ENCODE measurements at places on chromosomes 5 and 9.
A peak's percentile ranks its signal among the peaks of the same experiment; 100 is the strongest.

DNA sequence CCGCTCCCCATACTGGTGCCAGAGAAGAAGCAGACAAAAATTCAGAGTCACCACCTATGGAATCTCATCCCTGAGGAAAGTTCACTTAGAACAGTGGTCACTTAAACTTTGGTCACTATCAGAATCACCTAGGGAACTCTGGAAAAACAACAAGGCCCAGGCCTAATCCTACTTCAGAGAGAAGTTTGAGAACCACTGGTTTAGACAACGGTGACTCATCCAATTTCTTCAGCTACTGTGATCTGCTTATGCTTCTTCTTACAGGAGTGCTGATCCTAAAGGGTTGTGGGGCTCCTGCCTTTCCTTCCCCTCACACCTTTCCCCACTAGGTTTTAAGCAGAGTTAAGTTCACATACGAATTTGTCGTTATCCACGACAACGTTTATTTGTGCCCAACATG lies 194.7 kb upstream of the KLF4 start:
- no peak for DNase-seq

DNA sequence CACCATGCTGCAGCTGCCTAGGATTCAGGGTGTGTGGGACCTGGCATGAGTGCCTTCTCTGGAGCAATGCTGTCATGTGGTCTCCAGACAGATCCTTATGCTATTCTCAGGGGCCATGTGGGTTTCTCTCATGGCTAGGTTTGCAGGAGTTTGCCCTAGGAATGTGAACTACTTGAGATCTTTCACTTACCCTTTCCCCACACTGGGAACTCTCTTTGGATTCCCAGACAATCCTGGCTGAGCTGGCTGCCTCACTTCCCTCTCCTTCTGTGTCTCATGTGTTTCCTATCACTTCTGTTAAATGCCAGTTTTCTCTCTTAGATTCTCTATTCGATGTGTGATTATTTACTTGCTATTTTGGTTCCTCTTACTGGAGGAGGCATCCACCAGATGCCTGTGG lies 270.2 kb upstream of the RASA1 start:
- no peak for DNase-seq

DNA sequence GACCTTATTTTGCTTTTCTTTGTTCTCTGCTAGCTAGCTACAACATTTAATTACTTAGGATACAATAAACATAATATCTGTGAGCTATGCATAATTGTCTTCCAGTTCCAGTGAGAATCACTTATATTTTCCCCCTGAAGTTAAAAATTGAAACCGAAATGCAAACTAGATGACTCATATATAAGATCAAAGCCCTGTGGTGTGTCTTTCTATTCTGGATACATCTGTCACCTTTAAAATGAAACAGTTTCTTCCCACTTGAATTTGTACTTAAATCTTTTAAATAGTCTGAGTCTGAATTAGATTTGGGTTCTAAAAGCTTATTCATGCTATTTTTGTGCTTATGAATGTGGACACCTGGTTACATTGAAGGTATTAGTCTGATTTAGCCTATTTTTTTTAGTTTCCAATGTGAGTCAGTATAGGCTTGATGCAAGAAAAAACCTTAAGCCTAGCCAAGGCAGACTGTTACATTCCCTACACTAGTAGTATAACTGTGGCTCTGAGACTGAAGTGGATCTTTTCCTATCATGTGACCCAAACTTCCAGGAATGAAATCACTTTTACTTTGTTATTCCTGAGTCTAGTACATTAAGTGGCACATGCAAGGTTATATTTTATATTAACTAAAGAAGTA lies 703.5 kb upstream of the RGMB start:
- no peak for DNase-seq

DNA sequence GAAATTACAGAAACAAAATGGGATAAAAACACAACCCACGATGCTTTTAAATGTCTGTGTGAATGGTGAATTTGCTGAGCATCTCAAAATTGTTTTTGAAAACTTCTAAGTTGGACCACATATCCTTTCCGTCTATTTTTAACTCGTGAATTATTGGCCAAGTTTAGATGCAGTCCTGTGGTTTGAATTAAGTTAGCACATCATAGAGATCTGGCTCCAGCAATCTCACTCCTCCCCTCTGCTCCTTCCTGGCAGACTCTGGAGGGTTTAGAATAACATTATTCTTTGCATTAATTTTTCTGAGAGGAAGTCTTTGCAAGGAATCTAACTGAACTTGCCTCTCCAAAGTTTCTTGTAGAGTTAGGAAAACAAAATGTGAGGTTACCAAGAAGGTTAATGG lies 14.5 kb upstream of the ANKRD55 start:
- no peak for DNase-seq

GRCh38 chr5:108561416-108562204 lies 179.7 kb upstream of the FBXL17 start:
- DNase-seq: no peak

GRCh38 chr5:2217219-2217618 lies 334.5 kb upstream of the IRX4 start:
- DNase-seq: no peak

GRCh38 chr5:55577353-55578060 lies 42.7 kb upstream of the PLPP1 start:
- no peak for DNase-seq

DNA sequence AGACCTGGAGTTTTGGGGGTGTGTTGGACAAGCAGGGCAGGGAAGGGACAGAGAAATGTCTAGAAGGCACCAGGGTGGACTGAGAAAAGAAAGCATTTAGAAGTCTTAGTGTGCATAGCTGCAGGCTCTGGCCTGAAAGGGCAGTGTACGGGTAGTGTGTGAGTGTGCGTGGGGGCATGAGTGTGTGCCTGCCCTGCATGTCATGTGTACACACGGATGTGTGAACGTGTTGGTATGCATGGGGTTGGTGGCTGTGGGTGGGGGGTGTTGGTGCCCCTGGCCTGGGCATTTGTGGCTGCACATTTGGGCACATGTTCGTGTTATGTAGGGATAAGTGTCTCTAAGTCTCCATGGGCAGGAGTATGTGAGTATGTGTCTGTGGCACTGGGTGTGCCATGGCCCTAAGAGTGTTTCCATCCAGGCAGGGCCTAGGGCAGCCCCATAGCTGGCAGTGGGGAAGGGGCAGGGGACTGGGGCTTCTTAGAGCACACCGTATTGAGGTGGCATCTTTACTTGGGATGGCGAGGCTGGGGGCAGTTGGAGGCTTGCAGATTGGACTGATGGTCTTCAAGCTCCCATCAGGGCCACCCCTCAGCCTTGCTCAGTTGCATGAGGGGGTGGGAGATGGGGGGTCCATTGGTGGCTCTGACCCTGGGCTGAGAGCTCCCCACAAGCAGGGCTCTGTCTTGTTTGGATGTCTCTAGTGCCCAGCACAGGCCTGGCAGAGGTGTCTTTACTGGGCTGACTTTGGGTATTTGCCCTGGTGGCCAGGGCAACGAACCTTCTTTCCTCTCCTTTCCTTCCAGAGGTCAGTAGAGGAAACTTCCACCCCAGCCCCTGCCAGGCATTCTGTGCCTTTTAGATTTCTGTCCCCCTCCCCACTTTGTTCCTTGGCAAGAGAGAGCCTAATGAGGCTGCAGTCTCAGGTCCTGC lies 15.0 kb downstream of the PSD2 start:
- DNase-seq: no peak

- DNase-seq: no peak
These were observed 17.8 kb downstream of the DIMT1 start for GRCh38 chr5:62385816-62386400.

- no peak for DNase-seq
These were observed 1793.8 kb upstream of the WWC1 start for GRCh38 chr5:166497496-166498104.

DNA sequence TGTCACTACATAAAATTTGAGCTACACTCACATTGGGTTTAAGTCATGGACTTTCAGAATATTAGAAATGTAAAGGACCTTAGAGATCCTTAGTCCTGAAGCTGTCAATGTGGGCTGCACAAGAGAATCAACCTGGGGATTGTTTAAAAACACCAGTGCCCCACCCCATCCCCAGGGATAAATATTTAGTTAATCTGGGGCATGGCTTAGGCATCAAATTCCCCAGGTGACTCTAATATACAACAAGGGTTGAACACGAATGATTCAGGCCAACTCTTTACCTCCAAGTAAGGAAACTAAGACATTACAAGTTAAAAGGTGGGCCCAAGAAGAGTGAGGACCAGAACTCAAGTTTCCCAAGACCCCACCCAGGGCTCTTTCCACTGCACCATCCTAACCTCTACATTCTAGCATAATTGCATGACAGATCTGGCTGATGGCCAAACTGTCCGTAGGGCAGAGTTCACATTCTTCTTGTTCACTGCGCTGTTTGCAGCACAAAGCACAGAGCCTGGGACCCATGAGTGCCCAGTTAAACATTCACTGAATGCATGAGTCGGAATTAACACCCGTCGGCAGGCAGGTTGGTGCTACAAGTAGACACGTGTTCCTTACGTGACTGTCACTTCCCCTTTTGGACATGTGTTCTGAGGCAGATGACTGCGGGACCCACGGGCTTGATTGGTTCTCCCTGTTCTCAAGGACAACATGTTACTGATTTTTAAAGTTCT lies 25.2 kb downstream of the CYFIP2 start:
- no peak for DNase-seq

DNA sequence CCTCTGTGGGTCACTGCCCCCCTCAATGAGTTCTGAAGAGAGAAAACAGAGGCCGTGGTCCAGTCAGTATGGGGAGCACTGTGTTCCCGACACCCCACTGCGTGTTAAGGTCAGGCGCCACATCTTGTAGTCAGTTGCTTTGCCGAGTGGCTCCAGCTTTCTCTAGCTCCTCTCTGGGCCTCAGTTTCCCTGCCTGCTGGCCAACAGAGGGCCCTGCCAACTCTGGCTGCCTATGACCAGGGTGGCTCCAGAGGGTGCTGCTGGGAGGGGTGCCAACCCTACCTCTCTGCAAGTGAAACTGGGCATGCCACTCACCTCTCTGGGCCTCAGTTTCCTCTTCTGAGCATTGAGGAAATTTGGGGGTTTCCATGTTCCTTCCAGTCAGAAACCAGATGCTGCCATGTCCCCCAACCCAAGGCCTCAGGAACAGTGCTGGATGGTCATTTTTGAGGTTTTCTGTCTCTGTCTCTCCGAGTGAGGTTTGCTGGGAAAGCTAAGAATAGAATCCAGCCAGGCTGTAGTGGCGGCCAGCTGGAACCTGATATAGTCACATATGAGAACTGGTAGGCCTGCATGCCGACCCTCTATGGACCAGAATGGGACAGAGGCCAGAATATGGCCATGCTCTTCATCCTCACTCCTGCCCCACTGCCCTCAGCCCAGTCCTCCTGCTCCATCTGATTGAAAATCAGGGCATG lies 132.1 kb downstream of the PHF2 start:
- no peak for DNase-seq

- DNase-seq: no peak
These were observed 382.4 kb downstream of the CDK5RAP2 start for GRCh38 chr9:120197605-120198004.

DNA sequence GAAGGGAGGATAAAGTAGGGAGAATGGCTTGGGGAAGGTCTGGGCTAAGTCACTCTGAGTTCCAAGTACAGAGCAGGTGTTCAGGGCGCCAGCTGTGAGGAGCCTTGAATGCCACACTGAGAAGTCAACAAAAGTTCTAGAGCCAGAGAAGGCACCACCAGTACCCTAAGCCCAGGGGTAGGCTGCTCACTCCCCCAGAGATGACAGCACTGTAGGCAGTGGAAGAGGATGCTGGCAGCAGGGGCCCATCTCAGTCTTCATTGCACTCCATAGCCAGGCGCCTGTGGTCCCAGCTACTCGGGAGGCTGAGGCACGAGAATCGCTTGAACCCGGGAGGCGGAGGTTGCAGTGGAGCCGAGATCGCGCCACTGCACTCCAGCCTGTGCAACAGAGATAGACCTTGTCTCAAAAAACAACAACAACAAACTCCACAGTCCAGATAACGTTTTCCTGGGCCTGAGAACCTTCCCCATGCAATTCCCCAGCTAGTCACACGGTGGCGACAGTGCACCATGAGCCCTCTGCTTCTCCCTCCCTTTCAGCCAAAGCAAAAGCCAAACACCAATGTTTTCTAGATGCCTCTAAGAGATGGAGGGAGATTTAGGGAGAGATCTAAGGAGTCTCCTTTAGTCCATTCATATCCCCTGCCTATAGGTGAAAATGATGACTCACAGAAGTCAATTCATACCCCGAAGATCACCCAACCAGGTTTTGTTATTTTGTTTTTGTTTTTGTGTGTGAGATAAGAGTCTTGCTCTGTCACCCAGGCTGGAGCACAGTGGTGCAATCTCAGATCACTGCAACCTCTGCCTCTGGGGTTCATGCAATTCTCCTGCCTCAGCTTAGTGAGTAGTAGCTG lies 19.8 kb upstream of the NSD1 start:
- peak; percentile 63 for DNase-seq

- DNase-seq: no peak
These were observed 13.5 kb upstream of the BARX1 start for GRCh38 chr9:93968451-93969327.

DNA sequence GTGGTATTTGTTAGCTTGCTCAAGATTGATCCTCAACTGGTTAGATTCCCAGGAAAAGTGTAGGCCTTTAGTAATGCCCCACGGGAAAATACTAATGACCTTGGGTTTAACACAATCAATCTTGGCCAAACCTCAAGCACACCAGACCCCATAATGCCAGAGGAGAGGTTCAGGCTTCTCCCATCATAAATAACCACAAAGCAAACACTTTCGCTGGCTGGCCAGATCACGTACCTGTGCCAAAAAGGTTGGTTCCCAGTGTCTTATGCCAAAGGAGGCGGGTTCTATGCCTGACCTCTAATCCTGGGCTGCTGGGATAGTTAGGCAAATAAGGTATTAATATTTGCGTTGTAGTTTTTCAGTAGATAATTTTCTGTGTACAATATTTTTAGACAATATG lies 379.2 kb upstream of the CDH18 start:
- no peak for DNase-seq

DNA sequence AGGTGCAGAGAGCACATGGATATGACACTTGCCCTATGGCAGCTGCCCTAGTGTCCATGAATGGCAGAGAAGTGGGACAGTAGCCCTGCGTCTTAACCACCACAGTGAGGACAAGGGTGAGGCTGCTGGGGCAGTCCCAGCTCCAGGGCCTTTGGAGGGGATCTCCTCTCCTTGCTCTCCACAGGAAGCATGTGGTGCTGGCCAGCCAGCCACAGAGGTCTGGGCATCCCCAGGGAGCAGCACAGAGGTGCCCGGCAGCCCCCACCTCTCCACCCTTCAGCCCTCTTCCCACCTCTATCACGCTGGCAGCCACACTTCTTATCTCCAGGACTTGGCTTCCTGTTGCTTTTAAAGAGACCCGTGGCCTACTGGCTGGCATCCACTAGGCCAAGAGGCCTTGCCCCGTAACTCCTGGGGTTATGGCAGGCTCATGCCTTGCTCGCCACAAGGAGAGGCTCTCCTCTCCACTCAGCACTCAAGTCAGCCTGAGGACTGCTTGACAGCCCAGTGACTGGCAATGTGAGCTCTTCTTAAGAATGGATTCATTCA lies 21.9 kb downstream of the CSF2 start:
- DNase-seq: no peak

DNA sequence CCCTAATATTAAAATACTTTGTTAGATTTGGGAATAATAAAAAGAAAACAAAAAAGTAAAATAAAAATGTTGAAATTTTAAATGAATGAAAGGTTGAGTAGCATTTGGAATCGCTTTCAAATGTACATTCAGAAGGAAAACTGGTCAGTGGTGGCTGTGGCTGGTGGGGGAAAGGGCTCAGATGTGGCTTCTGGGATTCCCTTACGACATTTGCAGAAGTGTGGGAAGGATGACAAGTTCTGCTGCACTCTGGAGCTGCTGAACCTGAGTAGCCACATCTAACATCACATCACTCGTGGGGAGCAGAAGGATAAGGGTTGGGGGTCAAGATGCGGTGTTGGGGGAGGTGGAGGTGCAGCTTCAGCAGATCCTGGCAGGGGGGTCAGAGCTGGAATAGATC lies 25.6 kb upstream of the CAST start:
- DNase-seq: no peak

GRCh38 chr5:128084228-128085167 lies 932 bp downstream of the SLC12A2 start:
- peak; percentile 19 for DNase-seq
